Endothelial cell (in vitro differentiated cells): ENCODE measurements at places on chromosomes 5 and 9.

DNA sequence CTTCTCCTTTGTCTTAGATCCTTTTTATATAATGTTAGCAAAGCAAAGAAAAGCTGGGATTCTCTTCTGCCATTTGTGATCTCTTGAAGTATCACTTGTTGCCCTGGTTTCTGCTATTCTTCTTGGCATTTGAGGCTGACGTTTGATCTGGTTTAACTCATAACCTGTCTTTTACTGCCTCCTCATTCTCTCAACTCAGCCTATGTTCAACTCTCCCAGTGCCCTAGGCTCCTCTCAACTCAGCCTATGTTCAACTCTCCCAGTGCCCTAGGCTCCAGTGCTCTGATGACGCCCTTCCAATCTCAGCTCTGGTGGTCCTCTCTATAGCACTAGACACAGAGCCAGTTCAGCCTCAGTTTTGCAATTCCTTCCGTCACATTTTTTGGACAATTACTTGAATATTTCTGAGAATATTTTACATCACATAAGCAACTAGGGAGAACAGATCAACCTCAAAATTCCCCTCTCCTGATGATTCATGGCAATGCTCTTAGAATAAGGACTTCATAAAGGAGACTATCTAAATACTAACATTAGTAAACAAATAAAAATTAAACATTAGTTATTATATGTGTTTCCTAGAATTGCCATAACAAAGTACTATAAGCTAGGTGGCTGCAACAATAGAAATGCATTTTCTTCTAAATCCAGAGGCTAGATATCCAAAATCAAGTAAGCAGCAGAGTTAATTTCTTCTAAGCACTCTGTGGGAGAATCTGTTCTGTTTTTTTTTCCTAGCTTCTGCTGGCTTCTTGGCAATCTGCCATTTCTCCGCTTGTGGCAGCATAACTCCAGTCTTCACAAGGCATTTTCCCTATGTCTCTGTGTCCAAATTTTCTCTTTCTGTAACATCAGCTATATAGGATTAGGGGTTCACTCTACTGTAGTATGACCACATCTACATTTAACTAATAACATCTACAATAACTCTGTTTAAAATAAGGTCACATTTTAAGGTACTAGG, 662.1 kb upstream of the FTMT start:
- no peak for DNase-seq

GRCh38 chr5:112534611-112535255, 115.7 kb upstream of the EPB41L4A start:
- no peak for DNase-seq

DNA sequence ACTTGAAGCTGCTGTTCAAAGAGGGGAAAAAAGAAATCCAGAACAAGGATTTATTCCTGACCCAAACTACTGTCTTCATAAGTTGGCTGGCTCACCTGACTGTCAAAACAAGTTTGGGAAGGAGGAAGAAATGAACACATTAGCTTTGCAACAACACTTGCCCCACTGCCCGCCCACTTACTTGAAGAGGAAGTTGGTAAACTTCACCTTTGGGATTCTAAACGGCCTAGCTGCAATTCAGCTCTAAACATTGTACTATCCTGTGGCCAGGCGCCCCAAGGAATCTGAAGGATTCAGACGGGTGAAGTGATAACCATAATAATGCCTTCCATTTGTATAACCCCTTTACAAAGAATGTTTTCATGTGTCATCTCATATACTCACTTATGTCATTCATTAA, 199.4 kb downstream of the ARRDC3 start:
- no peak for DNase-seq

DNA sequence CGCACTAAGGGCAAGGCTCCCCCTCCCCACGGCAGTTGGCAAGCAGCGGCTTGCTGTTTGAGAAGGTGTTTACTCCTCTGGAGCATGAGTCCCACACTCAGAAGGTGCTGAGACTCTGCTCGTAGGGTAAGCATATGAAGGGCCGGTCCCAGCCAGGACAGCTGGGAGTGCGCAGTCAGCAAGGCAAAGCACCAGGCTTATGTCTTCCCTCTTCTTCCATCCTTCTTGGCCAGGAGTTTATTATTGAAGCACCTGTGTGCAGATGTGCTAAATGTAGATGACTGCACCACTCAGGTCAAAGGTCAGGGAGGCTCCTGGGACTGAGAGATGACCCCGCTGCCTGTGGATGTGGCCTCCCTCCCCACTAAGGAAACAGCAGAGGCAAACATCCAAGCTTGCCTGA, 27.0 kb upstream of the CDKN2AIPNL start:
- DNase-seq, result no peak

DNA sequence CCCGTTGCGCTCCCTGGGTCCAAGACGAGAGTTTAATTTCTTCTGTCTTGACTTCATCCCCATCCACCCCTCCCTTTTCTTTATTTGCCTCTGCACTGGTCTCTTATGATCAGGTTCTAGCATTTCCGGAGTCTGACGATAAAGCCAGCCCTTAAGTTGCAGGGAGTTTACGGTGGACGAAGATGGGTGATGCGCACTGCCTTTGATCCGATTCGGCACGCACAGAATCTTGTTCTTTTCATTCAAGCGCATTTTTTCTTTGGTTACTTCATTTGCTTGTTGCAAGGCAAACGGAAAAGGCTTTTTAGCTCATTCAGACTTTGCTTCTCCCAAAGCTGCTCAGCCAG, 488 bp upstream of the MCTP1 start:
- DNase-seq, result no peak

- DNase-seq, result no peak
These were observed 3.4 kb upstream of the F12 start for GRCh38 chr5:177412603-177413233.
